ENCODE measurements at places on chromosomes 12 and 14.

DNA sequence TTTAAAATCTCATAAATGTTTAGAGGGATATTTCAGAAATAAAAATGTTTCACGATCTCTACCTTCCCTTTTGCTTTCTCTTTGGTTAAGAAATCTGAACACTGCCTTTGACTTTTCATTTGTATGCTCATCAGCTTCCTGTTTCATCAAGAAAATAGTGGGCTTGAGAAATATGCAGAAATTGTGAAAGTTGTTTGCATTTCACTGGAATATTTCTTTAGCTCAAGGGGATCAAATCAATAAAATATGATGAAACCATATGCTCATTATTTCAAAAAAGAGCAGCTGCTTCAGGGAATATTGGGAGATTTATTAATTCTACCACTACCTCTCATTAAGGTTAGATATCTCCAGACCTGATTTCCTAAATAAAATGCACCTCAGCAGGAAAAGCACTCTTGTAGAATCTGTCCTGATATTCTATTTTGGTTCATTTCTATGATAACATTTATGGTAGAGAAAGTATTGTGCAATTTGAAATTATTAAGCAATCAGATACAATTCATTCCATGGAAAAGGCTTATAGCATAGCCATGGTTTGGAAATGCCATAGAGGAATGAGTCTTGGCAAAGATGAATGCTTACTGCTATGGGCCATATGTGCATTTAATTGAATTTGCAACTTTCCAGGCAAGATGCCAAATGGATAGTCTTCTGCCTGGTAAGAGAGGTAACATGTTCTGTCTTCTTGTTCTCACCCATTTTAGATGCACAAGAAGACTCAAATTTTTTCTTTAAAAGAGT is 212.6 kb upstream of the SLC16A7 start:
- no peak for DNase-seq

DNA sequence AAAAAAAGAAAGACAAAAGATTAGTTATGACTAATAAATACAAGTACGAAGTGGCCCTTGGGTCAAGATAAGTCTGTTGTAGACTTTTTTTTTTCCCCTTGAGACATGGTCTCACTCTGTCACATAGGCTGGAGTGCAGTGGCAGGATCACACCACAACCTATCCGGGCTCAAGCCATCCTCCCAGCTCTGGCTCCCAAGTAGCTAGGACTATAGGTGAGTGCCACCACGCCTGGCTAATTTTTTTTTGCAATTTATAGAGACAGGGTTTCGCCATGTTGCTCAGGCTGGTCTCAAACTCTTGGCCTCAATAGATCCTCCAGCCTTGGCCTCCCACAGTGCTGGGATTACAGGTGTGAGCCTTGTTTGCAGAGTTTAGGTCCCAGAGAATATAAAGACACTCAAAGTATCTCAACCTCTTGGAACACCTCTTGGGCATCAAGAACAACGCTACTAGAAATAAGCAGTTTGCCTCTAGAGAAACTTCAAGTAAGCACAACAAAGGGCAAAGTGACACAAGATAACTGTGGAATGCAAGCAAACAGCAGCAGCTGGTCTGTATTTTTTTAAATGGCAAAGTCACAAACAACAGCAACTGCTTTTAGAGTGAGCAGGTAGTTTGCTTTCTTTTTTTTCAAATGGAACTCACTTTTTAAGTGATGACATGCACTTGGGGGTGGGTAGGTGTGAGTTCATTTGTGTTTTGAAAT is 3.9 kb upstream of the MDM2 start:
- DNase-seq, result no peak

- no peak for DNase-seq
These were observed 448.3 kb downstream of the PCNX1 start for GRCh38 chr14:71355324-71356201.

DNA sequence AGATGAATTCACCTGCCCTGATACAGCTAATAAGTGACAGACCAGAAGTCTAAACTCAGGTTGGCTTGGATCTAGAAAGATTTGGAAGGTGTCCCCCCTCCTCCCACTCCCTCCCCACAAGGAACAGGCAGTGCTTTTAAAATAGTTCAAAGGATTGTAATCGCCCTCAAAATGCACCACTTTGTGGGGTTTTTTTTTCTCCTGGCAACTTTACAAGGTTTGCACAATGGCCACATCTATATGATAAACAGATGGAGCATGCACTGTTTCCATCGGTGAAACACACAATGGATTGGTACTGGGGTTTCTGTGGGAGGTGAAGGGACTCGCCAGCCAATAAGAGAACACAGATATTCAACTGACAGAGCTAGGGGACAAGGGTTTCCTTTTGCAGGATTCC is 137.4 kb downstream of the LLPH start:
- no peak for DNase-seq

GRCh38 chr12:11856971-11857370 is 207.5 kb downstream of the ETV6 start:
- no peak for DNase-seq

DNA sequence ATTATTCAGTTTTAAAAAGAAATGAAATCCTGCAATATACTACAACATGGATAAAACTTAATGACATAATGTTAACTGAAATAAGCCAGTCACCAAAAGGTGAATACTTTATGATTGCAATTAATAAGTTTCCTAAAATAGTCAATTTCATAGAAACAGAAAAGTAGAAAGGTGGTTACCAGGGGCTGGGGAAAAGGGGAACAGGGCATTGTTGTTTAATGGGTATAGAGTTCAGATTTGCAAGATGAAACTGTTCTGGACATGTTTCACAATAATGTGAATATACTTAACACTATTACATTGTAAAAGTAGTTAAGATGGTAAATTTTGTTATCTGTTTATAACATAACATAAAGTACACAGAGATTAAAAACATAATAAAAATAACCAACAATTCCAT is 550.9 kb downstream of the CCER1 start:
- DNase-seq, result no peak

DNA sequence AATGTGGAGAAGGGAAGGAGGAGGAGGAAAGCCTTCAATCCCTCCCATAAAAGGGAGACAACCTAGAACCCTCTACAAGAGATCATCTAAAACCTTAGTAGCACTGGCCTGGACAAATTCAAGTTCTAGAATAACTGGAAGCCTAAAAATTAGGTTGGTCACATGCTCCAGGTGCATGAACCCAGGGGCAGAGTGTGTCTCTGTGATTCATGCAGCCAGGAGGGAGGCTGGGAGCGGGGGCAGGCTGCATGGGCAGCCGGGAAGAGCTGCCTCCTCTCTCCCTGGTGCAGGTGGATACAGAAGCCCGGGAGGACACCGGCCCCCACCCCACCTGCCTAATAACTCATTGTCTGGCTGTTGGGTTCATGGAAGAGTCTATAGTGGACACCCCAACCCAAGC is 38.6 kb downstream of the CCDC85C start:
- DNase-seq, result no peak

GRCh38 chr14:24385524-24385923 is 13.3 kb upstream of the NYNRIN start:
- no peak for DNase-seq

DNA sequence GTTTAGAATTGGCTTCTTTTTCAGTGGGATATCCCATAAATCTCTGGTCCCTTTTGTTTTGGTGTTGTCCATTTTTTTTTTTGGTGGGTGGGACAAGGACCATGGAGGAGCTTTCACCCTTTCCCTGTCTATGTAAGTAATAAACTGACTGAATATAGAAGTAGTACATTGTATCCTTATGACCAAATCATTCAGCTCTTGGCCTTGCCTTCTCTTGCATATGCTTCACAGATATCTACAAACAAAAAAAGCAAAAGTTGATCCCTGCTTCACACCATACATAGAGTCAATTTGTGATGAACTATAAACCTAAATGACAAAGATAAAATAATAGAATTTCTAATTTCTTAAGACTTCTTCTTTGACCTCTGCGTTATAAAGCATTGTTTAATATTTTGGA is 59.8 kb downstream of the SIX1 start:
- DNase-seq, result no peak

DNA sequence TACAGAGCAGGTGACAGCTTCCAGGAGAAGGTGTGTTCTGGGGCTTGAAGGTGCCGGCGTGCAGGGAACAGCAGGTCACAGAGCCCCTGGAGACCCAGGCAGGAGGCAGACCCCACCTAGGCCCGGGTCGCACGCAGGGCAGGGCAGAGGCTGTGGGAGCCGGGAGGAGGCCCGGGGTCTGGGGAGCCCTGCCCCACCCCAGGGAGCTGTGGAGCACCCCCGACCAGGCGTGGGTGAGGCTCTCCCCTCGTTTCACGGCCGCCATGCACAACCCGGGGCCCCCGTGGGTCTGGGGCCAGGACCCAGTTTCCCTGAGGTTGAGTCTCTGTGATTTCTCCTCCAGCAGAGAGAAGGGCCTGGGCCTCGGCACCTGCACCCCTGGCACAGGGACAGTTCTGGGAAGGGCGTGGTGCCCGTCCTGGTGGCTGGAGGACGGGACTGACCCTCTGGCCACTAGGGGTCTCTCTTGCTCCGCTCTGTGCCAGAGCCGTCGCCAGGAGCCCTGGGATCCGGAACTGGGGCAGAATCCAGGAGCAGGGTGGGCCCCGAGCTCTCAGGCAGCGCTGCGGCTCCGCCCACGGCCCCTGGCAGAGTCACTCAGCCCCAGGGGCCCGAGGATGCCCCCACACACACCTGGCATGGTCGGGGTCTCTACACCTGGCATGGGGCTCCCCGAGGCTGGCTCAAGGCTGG is 75.2 kb upstream of the FBRSL1 start:
- peak; percentile 98 for DNase-seq

GRCh38 chr12:644818-645552 is 18.3 kb downstream of the NINJ2 start:
- DNase-seq, result no peak

GRCh38 chr12:7319930-7320329 is 16.1 kb downstream of the ACSM4 start:
- no peak for DNase-seq

DNA sequence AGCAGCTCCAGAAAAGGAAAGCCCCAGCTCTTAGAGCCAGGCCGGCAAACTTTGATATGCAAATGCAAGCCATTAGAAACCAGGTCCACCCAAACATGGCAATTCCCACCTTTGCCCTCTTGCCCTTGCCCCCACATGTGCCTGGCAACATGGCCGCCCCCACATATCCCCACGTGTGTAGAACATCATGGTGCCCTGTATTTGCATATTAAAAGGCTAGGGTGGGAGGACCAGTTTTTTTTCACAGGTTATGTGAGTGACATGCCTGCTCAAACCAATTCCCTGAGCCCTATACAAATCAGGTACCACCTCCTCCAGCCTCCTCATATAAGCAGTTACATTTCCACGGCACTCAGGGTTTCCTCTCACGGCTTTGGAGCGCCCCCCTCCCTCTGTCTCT is 6.1 kb upstream of the ALDH1L2 start:
- no peak for DNase-seq

DNA sequence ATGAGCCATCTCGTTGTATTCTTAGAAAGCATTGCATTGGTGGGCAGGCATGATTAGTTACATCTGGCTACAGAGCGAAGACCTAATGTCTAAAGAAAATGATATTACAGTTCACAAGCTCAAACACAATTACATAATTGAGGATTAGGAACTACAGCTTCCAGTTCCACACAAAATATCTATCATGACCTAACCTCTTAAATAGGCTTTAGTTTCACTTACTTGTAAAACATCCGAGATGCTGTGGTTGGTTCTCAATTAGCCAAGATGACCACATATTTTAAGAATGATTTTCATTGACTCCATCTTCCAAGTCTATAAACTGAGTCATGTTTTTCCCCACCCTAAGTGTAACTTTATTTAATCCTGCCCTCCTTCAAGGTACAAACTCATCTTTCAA is 69.5 kb downstream of the LRIG3 start:
- no peak for DNase-seq

DNA sequence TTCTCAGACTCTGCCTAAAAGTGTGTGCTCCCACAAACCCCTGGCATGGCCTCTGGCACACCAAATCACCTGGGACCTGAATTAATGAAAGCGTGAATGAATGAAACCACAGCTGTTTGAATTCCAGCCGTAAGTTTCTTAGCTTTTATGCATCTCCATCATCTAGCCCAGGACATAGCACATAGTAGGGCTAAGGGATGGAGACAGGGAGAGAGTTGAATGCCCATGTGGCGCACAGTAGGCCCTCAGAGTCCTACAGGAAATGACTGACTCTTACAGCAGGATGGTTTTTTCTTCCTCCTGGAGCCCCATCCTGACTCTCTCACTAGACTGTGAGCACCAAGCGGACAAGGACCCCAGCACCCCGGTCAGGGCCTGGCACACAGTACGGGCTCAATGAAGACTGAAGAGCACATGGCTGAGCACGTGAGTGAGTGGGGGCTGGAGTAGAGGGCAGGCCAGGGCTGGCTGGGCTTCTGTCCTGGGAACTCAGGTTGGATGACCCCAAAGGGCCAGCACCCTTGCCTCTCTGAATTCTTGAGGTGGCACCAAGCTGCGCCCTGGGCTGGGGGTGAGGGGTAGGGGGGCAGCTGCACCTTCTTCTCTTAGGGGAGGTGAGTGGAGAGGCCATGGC is 351.3 kb downstream of the MED13L start:
- DNase-seq, result no peak

DNA sequence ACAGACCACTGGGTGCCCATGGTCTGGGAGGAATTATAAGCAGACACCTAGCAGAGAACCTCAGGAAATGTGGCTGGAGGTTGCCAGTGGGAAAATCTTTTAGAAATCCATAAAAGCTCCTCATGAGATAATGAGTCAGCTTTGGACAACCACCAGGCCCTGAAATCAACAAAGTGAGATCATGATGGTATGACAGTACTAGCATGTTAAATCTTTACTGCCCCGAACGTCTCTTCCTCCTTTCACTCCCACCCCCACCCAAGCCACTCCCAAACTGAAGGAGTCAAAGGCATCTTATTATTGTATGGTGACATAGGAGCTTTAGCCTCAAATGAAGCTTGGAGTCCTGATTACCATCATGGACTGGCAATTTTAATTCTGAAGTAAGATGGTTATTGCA is 240.0 kb downstream of the DIO2 start:
- DNase-seq, result no peak

- peak; percentile 18 for DNase-seq
These were observed 455.0 kb upstream of the TMEM132C start for GRCh38 chr12:127811988-127812387.

DNA sequence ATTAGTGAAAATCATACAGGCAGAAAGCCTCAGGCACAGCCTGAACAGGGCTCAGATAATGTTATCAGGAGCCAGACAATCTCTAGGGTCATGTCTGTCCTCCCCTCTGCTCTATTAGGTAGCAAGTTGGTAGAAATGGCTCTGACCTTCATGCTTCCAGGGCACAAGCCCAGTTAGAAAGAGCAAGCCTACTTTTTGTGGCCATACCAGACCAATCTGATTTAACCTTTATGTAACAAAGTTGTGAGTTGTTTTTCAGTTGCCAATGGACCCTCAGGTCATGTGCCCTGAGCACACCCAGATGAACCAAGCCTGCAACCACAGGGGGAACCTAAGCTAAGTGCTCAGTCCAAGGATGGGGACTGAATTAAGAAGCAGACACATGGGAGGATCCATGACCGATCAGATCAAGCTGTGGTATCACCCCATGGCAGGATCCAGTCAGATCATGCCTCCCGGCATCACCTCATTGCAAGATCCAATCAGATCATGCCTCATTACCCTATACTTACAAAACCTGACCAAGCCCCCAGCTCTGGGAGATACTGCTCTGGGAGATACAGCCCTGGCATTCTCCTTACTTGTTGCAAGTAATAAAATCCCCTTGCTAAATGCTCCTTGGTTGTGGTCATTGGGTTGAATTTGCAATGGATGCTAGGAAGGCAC is 18.8 kb upstream of the HIGD1C start:
- DNase-seq, result no peak

All from H7 (cell line).